Stimulated activated CD4-positive, alpha-beta T cell treated with anti-CD3 and anti-CD28 coated beads, Interleukin-1b, Interleukin-23, amount 100 ng/mL, for 1 hour (primary cell): ENCODE measurements at places on chromosomes 6 and 20.

GRCh38 chr6:5025911-5026819 is 22.3 kb upstream of the RPP40 start:
- DNase-seq = no peak

DNA sequence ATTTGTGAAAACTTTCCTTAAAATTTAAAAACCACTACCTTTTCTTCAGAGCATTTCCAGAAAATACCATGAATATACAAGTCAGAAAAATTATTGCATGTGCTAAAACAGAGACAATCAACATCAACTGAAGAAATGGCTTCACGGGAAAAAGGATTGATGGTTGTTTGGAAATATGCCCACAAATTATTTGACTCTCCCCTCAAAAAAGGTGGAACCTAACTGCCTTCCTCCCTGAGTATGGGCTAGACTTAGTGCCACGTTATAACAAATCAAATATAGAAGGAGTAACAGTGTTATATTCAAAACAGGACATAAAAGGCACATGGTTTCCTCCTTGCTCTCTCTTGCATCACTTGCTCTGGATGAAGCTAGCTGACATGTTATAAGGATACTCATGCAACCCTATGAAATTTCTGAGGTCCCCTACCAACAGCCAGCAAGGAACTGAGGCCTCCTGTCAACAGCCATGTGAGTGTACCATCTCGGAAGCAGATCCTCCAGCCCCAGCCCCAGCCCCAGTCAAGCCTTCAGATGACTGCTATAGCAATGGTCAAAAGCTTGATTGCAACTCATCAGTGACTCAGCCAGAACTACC is 8.4 kb downstream of the BTBD9 start:
- no peak for DNase-seq

- DNase-seq = no peak
Observed at GRCh38 chr6:116931456-116931855, 54.4 kb downstream of the RFX6 start.

DNA sequence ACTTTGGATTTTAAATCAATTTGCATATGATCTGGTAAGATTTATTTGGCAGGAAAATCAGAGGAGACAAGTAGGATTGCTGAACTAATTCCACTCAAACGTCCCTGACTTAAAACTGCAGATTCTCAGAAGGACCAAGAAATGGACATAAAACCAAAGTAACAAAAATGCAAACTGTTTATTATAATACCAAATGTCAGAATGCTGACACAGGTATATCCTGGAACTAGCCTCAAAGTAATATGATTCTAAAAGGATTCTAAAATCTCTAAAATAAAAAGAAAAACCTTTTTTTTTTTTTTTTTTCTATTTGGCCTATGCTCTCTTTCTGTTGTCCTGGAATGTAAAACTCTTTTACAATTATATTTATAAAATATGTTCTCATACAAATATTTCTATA is 74.4 kb upstream of the BTBD3 start:
- no peak for DNase-seq

- DNase-seq = no peak
Observed at GRCh38 chr6:150036081-150036480, 10.7 kb upstream of the RAET1L start.
